ENCODE measurements at places on chromosomes 13 and 19. TPM values are rescaled to one million over a fixed set of nuclear protein-coding genes. Genes with fewer than 3 reads are reported as not detected.

The LGI4 gene
- 0.05 TPM for total RNA-seq

The OR10H5 gene
- total RNA-seq, result not detected

The CTU1 gene
- 18.0 TPM for total RNA-seq

The KIR2DL3 gene
- total RNA-seq, result not detected

The LRRC63 gene
- total RNA-seq, result not detected

The CRLF1 gene
- total RNA-seq, result 80.8 TPM

The TMEM59L gene
- total RNA-seq, result 6.2 TPM

The FGF9 gene
- total RNA-seq, result not detected

The LGALS14 gene
- total RNA-seq, result not detected

The PCP2 gene
- total RNA-seq, result not detected

The PSG7 gene
- total RNA-seq, result not detected

The CERS4 gene
- total RNA-seq, result 25.2 TPM

The FCGBP gene
- total RNA-seq, result 4.6 TPM
